Renal cortical epithelial cell (primary cell): ENCODE measurements at places on chromosomes 5 and 9. TPM values are rescaled to one million over a fixed set of nuclear protein-coding genes. Genes with fewer than 3 reads are reported as not detected.

The SIT1 gene
- total RNA-seq, result not detected in 2 replicates

The OTULINL gene
- 0.94 and 1.0 TPM in 2 replicates for total RNA-seq

The CCDC180 gene
- 0.17 and 1.5 TPM in 2 replicates for total RNA-seq

- DNase-seq, result no peak
Observed at GRCh38 chr5:150164211-150164980, 2.2 kb upstream of the CDX1 start.

- DNase-seq, result no peak
Observed at GRCh38 chr9:79662537-79662956, 90.8 kb downstream of the TLE4 start.

The PKD2L2 gene
- 0.05 TPM in 1 of 2 replicates, not detected in the other for total RNA-seq

- DNase-seq, result no peak
Observed at GRCh38 chr5:148864113-148864841, 37.9 kb downstream of the ADRB2 start.

DNA sequence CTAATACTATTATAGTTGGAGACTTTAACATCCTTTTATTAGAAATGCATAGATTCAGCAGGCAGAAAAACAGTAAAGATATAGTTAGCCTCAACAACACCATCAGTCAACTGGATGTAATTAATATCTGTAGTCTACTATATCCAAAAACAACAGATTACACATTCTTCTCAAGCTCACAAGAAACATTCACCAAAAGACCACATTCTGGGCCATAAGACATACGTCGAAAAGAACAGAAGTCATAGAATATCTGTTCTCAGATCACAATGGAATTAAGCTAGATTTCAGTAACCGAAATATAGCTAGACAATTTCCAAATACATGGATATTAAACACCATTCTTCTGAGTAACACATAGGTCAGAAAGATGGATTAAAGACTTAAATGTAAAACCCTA lies 336.6 kb upstream of the RPS23 start:
- no peak for DNase-seq

The AP3B1 gene
- 37.7 and 64.1 TPM in 2 replicates for total RNA-seq

- no peak for DNase-seq
Observed at GRCh38 chr9:101737705-101738565, 512 bp downstream of the GRIN3A start.

GRCh38 chr5:38538161-38538560 lies 18.3 kb downstream of the LIFR start:
- peak; percentile 79 for DNase-seq

The FIBCD1 gene
- total RNA-seq, result 0.52 and 7.9 TPM in 2 replicates

GRCh38 chr5:6606884-6607558 lies 25.8 kb downstream of the NSUN2 start:
- no peak for DNase-seq

The MIGA2 gene
- 18.4 and 26.0 TPM in 2 replicates for total RNA-seq

DNA sequence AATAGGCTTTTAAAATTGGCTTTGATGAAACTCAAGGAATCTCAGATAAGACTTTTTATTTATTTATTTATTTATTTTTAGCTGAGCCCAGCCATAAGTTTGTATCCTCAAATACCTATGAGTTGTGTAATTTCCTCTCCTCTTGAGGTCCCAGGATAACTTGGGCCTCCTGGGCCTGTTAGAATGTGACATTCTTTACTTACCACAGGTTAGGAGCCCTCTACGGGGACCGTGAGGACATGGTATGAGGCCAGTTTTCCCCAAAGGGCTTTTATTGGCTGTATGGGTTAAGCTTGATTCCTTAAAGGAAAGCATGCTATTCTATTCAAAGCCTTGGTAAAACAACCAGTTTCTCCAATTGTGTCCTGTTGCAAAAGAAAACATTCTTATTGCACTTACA lies 16.9 kb downstream of the SHISAL2B start:
- no peak for DNase-seq

GRCh38 chr5:172441262-172441751 lies 13.0 kb downstream of the SH3PXD2B start:
- DNase-seq, result no peak

GRCh38 chr5:174610968-174611367 lies 113.4 kb upstream of the MSX2 start:
- DNase-seq, result peak; percentile 72

DNA sequence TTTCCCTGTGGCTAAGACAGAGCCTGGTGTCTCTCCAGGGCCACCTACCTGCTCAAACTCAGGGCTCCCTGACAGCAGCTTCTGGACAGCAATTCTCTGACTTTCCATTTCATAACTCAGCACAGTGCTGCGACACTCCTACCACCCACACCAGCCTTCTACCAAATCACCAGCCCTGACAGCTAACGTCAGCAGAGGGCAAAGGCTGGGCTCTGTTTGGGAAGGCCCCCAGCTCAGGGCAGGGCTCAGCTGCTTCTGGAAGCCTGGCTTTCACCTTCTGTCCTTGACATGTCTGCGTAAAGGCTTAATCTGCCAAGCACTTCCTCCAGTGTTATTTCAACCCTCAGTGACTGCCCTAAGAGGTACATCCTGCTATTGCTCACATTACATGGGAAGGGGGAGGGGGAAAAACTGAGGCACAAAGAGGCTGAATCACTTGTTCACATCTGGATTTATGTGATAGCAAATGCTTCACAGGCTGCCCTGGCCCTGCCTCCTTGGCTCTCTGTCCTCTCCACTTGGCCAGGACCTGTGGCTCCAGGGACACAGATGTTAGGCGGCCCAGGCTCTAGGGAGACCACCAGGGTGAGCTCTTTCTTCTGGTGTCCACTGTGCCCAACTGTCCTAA lies 102.5 kb upstream of the PANK3 start:
- DNase-seq, result peak; percentile 11

The PCA3 gene
- total RNA-seq, result 0.05 TPM in 1 of 2 replicates, not detected in the other

The MELK gene
- 6.3 and 33.0 TPM in 2 replicates for total RNA-seq

The ELOVL7 gene
- 17.5 and 27.3 TPM in 2 replicates for total RNA-seq

DNA sequence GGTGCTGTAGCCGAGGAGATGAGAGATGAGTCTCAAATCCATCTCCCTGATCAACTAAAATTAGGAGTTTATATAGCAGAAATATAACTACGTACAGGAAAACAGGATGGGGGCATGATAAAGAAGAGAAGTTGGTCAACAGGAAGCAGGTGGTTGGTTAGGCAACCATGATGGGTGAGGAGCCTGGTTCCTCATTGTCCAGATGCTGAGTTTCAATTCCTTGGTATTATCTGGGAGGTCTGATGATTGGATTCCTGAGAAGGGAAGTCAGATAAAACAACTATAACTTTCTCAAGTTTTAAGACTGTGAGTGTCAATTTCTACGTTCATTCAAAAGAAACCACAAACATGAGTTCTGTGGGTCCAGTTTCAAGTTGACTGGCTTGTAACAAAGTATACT lies 323.9 kb downstream of the MTRR start:
- no peak for DNase-seq

- DNase-seq, result no peak
Observed at GRCh38 chr5:75381456-75381855, 44.4 kb downstream of the HMGCR start.

GRCh38 chr5:122192497-122193496 lies 63.5 kb downstream of the ZNF474 start:
- peak; percentile 79 for DNase-seq

The C5orf58 gene
- total RNA-seq, result not detected in 2 replicates

GRCh38 chr5:145999208-145999607 lies 62.8 kb downstream of the SH3RF2 start:
- peak; percentile 68 for DNase-seq

DNA sequence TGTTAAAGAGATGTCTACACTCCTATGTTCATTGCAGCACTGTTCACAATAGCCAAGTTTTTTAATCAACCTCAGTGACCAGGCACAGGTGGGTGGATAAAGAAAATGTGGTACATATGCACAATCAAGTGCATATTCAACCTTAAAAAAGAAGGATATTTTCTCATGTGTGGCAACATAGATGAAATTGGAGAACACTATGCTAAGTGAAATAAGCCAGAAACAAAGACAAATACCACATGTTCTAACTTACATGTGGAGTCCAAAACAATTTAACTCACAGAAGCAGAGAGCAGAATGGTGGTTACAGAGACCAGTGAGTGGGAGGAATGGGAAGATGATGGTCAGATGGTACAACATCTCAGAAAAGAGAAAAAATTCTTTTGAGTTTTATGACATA lies 31.8 kb downstream of the ANXA1 start:
- DNase-seq, result no peak

GRCh38 chr5:53392073-53392472 lies 88.4 kb upstream of the FST start:
- no peak for DNase-seq

DNA sequence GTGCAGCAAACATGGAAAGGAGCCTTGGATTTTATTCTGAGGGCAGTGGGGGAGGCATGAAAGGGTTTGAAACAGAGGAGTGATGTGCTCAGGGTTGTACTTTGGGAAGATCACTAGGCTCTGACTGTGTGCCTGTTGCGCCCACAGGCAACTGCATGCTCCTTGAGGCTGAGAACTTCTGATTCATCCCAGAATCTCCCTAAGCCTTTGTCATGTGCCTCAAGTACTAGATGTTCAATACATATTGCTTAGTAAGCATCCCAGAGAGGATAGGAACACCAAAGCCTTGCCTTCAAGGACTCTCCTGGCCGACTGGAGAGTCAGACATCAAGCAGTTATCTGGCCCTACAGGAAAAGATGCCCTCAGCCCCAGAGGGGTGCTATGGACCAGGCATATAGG lies 54.1 kb downstream of the ARHGEF37 start:
- peak; percentile 55 for DNase-seq

DNA sequence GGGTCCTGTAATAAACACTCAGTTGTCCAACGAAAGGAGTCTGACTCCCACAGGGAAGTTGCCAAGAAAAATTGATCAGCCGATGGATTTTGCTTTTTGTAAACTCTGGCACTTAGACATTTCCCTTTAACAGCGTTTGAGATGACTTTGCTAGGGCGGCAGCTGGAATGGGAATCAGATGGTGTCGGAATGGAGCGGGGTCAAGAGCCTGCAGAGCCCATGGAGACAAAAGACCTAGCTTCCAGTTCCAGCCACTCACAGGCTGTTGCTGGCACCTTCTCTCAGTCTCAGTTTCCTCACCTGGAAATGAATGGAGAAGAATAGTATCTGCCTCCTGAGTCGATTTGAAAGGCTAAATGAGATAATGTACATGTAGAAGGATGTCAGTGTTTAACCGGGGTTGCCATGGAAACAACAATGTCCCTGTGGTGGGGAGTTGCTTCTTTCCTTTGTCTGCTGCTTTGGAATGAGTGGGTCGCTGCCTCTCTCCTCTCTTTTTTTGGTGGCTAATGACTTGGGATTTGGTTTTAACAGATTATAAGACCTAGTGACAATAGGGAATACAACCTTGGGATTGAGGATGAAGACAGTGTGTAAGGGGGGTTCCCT lies 137.4 kb downstream of the GAS1 start:
- no peak for DNase-seq

DNA sequence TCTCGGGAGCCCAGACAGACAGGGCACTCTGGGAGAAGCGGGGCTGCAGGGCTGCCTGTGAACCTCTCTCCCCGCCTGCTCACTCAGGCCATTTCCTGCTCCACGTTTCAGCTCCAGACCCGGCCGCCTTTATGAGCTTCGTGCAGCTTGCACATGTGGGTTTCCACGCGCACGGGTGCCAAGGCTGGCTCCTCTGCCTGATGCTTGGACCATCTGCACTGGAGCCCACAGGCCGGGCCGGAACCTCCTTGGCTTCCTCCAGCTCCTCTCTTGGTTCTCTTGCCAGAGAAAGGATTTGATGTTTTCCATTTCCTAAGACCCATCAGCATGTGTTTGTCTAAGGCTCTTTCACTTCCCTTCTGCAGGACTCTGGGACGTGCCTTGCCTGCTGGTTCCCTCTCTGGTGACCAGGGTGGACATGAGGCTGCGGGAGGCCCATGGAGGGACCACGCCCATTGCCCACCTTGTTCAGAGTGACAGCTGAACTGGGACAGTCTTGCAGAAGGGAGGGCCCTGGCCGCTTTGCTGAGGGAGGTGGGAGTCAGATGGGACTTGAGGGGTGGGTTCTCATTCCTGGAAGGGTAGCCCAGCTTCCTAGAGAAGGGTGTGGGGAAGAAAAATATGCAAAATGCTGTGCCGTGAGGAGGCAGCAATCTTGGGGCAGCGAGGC lies 23.3 kb upstream of the COL5A1 start:
- no peak for DNase-seq

DNA sequence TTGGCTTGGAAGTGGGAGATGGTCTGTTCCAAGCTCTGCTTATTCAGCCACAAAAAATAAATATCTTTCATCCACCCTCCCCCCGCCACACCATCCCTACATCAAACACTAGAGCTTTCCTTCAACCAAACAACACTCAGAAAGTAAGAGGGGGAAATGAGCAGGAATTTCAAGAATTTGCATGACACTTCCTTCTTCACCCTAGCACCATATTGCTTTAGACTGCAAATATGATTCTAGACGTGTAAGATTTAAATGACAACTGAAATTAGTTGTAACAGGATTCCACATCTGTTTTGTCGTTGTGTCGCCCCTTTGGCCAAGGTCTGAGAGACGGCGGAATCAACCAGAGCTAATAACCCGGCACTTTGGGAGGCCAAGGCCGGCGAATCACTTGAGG lies 88.5 kb downstream of the NDFIP1 start:
- no peak for DNase-seq

DNA sequence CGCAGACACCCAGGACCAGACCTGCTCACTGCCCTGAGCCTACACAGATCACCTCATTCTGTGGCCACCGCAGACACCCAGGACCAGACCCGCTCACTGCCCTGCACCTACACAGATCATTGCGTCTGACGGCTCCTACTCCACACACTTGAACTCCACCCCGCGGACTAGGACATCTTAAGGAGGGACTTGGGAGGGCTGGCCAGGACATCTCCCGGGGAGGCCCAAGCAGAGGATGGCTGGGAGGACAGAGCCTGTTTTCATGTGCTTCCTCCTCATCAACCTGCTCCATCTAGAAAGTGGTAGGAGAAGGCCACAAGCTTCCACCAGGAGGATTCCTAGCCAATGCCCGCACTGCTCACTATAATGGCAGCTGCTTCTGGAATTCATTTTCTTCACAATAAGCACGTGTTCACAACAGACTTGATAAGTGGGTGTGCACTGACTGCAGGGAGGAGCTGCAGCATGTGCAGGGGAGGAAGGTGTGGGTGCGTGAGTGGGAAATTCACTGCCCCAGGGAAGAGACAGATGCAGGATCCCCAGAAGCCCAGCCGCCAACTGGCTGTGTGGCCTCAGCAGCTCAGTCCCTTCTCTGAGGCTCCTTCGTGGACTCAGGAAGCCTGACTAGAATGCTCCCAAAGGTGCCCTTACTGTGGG lies 64.8 kb downstream of the AK8 start:
- no peak for DNase-seq

- no peak for DNase-seq
Observed at GRCh38 chr9:34334337-34334824, 5.0 kb downstream of the NUDT2 start.

The RHOBTB3 gene
- 97.9 and 183 TPM in 2 replicates for total RNA-seq

DNA sequence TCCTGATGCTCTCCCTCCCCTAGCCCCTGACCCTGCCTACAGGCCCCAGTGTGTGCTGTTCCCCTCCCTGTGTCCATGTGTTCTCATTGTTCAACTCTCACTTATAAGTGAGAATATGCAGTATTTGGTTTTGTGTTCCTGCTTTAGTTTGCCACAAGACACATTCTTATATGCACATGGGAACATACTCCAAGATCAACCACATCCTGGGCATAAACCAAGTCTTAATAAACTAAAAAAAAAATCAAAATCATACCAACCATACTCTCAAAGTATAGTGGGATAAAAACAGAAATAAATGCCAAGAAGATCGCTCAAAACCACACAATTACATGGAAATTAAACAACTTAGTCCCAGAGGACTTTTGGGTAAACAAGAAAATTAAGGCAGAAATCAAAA lies 11.2 kb upstream of the ZCCHC9 start:
- no peak for DNase-seq
